Cardiac septum (tissue), 1 donor: ENCODE measurements at places on chromosomes 5 and 9. TPM values are rescaled to one million over a fixed set of nuclear protein-coding genes. Genes with fewer than 3 reads are reported as not detected.
A peak's percentile ranks its signal among the peaks of the same experiment; 100 is the strongest.

GRCh38 chr5:568809-569208, 43.3 kb upstream of the CEP72 start:
- DNase-seq = no peak

GRCh38 chr5:134174841-134175839, 1.6 kb downstream of the SKP1 start:
- no peak for DNase-seq

DNA sequence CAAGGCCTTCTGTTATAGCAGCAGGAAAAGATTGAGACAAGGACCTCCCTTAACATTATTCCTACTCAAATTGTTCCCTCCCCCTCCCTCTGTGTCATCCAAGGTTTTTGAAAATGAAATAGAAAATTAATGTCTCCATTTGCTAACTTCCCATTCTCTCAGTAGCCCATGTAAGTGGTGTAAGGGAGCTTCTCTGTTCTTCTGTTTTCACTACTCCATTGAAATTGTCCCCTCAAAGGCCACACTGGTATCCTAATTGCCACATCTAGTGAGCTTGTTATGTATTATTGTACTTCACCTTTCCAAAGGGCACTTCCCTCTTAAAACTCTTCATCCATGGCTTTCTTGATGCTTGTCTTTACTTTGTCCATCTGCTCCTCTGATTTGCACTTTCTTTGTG, 131.2 kb upstream of the PIK3R1 start:
- no peak for DNase-seq

DNA sequence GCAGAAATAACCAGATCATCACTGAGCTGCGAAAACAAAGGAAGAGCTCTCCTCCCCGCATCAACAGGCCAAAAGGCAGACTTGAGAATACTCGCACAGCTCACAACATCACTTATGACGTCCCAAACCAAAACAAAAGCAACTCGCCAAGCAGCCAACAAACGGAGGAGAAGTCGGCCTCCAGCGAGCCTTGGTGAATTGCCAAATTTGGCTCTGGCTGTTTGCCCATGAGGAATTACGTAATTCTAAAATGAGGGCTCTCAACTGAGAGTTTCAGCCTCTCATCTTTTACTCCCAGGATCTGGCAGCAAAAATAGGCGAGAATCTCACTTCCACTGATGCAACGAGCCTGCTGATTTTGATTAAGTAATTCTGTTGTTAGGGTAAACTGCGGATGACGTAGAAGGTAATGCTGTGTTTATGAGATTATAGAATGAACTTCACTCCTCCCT, 51.7 kb upstream of the SEMA6A start:
- DNase-seq = peak; percentile 85

DNA sequence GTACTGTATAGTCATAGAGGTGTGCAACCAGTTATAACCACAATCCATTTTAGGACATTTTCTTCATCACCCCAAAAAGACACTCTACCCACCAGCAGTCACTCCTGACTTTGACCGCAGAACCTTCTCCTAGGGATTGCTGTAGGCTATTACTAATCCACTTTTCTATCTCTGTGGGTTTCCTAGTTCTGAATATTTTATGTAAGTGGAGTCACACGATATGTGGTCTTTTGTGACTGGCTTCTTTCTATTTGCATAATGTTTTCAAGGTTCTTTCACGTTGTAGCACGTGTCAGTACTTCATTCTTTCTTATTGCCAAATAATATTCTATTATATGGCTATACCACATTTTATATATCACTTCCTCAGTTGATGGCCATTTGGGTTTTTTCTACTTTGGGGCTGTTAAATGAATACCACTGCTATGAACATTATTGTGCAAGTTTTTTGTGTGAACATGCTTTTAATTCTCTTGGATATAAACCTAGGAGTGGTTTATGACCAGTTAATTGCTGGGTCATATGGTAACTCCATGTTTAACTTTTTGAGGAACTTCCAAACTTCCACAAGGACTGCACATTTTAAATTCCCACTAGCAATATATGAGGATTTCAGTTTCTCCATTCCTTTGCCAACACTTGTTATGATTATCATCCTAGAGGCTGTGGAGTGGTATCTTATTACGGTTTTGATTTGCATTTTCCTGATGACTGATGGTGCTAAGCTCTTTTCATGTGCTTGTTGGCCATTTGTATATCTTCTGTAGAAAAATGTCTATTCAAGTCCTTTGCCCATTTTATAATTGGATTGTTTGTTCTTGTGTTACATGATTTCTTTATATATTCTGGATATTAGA, 37.8 kb downstream of the MRRF start:
- no peak for DNase-seq

DNA sequence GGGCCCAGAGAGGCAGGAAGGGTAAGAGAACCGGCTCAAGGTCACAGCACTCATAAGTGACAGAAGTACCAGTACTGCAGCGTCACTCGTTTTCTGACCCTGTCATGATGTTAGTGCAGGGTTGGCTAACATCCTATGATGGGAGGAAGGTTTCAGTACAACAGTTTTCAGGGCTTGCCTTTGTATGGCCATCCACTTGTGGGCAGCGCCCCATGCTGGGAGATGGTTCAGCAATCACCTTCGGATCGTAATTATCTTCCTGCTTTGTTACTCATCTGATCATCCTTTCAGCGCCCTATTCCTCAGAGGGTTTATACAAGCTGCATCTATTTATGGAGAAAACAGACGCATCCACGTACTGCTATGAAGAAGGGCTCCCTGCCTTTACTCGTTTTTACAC, 2.4 kb downstream of the MAP1B start:
- no peak for DNase-seq

GRCh38 chr9:114694719-114695269, 12.8 kb upstream of the TEX48 start:
- DNase-seq = no peak

DNA sequence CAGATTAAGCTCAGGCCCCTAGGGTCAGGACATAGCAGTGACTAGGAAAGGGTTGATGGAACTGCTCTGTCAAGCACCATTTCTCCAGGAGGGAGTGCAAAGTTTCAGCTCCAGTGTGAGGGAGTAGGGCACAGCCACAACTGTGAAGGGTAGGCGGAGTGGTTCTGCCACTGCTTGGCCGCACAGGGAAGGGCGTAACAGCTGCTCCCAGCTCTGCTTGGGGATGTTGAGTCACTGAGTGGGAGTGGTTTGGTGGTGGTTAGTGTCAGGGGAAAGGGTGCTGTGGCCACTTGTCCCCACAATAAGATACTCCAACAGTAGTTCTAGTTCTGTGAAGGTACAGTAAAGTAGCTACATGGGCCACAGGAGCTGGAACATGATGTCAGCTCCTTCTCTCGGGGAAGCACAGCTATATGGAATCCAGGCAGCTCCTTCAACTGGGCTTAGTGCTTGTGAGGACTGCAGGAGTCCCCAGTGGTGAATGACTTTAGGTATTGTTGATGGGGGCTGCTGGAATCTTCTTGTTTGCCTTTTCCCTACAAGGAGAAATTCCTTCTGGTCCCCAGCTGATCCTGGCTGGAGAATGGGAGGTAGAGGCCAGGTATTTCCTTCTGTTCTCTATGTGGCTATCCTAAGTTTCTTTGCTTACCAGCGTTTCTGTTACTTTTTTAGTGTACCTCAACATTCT, 314.5 kb downstream of the SPATA31D1 start:
- DNase-seq = no peak

DNA sequence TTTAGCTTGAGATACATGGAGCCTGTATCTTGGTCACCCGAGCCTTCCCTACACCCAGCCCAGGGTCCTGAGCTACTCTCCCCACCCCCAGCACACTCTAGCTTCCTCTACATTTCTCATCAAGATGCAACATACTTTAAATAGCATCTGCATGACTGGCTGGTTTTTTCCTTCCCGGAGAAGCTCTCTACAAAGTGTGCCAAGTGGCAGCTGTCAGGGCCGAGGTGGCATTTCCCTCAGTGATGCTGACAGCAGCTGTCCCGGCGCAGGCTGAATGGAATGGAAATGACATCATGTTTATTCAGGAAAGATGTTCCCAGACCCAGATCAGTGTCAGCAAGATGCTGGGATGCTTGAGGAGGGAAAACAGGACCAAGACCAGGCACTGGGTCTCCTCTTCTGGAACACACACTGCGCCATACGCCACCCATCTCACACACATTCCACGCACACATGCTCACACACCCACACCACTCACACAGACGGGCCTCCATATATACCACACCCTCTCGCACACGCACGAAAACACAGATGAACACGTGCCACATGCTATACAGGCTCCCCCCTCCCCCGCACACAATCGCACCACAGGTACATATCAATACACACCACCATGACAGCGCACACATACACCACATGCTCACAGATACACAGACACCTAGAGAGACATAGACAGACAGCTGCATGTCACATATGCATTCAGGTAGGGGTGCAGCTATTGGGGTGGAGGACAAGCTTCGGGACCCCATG, 67.8 kb downstream of the LHX2 start:
- DNase-seq = no peak

DNA sequence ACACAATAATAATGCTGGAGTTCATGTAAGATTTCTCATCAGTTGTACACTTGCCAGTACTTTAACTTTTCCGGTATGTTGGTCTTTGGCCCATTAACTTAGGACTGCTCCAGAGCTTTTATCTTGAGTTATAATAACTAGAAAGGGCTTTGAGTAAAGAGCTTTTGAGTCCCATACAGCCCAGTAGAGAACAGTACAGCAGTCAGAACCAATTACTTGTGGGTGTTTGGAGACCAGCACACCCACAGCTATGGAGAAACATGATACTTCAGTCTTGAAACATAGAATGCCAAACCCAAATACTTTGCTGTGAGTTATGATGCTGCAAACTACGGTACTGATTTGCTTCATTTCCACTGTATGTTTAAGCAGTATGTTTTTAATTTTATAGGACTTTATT, 374.3 kb downstream of the CCDC171 start:
- DNase-seq = no peak

- no peak for DNase-seq
Observed at GRCh38 chr9:32867026-32867425, 83.7 kb downstream of the TMEM215 start.

- DNase-seq = no peak
Observed at GRCh38 chr5:6178846-6179532, 199.4 kb downstream of the MED10 start.

- no peak for DNase-seq
Observed at GRCh38 chr9:98142925-98143481, 24.0 kb upstream of the TRIM14 start.

GRCh38 chr9:16202914-16203728, 650.3 kb downstream of the CCDC171 start:
- DNase-seq = no peak

DNA sequence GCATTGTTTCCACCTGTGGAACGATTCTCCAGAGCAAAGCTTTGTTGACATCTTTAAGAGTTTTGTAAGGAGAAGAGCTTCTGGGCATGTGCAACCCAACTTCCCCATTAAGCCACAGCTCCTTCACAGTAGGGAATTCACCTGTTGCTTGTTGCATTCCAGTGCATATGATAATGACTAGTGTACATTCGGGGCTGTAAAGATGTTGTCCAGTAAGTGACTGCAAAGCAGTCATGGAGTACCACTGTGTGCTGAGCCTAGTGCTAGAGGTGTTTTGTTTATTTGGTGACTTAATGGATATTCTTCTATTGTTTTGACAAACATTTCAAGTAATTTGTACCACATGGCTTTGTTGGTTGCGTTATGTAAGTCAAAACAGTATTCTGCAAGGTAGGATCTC, 12.8 kb downstream of the UGCG start:
- DNase-seq = no peak

- no peak for DNase-seq
Observed at GRCh38 chr5:59919484-59919883, 26.0 kb upstream of the PDE4D start.

SPAG8 gene
- total RNA-seq = 3.5 TPM

OMD gene
- total RNA-seq = 6.5 TPM

GPR151 gene
- not detected for total RNA-seq

RAB3C gene
- total RNA-seq = 0.59 TPM

CAVIN4 gene
- 102 TPM for total RNA-seq
